Fibroblast of lung (primary cell): ENCODE measurements at places on chromosomes 16 and 17.
A peak's percentile ranks its signal among the peaks of the same experiment; 100 is the strongest.

GRCh38 chr16:15653227-15653626 is 3.2 kb downstream of the NDE1 start:
- peak; percentile 99 for DNase-seq

DNA sequence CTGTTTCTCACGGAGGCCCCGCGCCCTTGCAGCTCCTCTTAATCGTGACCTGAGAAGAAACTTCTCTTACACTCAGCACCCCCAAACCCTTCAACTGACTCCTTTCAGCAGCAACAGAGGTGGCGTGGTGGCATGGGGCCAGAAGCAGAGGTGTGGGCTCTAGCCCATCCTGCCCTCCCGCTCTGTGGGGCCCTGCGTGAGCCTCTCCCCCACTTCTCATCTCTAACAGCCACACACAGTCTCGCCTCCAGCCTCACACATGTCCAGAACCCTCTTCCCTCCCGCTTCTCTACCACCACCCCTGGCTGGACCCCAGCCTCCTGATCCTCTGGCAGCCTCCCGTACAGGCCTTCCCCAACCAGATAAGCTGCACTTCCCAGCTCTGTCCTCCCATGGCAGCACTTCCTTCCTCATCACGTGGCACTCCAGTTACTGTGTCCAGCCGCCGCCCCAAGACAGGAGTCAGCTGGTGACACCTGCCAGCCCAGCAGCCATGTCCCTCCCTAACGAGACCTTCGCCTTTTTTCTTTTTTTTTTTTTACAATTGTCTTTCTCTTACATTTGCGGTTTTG is 30.5 kb downstream of the NSMCE1 start:
- no peak for DNase-seq

DNA sequence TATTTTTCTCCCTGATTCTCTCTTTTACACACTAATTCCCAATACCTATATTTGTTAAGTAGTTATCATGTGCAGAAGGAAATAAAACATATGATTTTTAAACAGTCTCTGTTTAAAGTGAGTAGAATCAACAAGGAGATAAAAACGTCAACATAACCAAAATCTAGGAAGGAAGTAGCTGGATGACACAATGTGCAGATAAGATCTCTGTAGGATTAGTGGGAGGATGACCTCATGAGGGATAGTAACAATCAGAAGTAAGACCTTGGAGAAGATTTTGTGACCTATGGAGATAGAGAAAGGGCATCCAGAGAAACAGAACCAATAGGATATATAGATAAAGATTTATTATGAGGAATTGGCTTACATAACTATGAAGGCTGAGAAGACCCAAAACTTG is 262.6 kb upstream of the CDH11 start:
- no peak for DNase-seq

DNA sequence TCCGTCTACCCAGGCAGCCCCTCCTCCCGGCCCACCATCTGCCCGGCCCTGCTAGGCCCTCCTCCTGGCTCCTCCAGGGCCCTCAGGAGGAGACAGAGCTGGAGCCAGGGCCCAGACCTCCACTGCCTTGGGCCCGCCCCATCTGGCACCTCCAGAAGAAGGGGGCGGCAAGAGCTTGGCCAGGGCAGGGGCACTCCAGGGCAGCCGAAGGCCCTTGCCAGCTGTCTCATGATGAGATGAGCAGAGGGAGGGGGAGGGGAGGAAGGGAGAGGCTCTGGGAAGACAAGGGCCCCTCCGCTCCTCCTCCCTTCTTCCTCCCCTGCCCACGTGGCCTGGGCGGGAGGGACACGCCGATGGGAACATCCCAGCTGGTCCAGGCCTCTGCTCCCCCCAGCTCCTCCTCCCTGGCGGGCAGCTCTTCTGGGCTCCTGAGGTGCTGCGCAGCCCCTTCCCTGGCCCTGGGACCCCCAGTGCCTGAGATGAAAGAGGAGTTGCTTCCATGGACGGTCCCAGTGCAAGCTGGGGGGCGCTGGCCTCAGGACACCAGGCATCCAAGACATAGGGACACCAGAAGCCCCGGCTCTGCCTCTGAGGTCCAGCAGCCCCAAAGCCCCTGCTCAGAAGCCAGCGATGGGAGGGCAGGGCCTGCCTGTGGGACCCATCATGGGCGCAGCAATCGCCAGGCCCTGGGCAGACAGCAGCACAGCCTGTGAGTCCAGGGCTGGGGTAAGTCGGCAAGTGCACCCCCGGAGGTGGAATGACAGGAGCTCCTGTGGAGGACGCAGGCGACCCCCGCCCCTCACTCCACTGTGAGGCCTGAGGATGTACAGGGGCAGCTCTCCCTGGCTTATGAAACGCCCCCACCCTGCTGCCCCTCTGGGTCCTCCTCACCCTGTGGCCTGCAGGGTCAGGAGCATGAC is 23.6 kb upstream of the ENPP7 start:
- peak; percentile 26 for DNase-seq

- no peak for DNase-seq
Measured at GRCh38 chr17:55605705-55606487, 94.6 kb upstream of the SMIM36 start.

- DNase-seq, result no peak
Measured at GRCh38 chr16:75781683-75782343, 55.5 kb upstream of the CPHXL start.

GRCh38 chr17:9410737-9411136 is 164.9 kb downstream of the STX8 start:
- DNase-seq, result no peak

- peak; percentile 19 for DNase-seq
Measured at GRCh38 chr17:64780096-64781013, 118.2 kb upstream of the SMURF2 start.

- no peak for DNase-seq
Measured at GRCh38 chr17:82890339-82890730, 50.5 kb upstream of the ZNF750 start.

GRCh38 chr16:46973996-46974324 is 486 bp upstream of the DNAJA2 start:
- no peak for DNase-seq

DNA sequence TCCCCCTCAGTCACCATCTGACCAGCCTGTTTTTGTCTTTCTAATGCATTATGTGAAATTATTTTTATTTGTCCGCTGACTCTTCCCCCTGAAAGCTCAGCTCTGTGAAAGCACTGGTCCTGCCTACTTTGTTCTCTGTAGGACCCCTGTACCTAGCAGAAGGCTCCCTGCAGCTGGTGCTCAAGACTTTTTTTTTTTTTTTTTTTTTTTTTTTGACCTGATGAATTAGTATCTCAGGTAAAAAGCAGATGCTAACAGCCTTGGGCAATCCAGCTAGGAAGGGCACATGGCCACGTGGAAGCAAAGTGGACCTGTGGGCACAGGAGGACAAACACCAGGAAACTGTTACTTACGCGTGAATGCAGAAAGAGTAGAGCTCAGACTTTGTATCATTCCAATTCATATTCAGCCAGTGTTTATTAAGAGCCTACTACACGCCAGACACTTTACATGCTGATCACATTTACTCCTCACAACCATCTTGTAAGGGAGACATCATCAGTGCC is 629 bp upstream of the UNC119 start:
- no peak for DNase-seq

DNA sequence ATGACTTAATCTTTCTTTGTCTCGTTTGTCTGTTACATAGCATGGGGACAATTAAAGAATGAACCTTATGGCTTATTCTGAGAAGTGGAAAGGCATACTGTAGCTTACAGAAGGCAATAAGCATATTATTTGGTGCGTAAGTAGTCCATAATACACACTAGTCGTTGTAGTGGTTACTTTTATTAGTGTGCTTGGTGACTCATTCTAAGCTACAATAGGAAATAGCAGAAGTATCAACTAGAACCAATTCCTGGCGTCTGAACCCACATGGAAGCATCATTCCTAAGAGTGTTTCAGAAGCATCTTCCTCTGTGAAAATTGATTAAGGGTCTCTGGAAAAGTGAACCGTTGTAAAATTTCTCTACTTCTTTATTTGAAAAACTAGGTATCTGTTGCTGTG is 777.8 kb upstream of the EEF2KMT start:
- DNase-seq, result no peak

DNA sequence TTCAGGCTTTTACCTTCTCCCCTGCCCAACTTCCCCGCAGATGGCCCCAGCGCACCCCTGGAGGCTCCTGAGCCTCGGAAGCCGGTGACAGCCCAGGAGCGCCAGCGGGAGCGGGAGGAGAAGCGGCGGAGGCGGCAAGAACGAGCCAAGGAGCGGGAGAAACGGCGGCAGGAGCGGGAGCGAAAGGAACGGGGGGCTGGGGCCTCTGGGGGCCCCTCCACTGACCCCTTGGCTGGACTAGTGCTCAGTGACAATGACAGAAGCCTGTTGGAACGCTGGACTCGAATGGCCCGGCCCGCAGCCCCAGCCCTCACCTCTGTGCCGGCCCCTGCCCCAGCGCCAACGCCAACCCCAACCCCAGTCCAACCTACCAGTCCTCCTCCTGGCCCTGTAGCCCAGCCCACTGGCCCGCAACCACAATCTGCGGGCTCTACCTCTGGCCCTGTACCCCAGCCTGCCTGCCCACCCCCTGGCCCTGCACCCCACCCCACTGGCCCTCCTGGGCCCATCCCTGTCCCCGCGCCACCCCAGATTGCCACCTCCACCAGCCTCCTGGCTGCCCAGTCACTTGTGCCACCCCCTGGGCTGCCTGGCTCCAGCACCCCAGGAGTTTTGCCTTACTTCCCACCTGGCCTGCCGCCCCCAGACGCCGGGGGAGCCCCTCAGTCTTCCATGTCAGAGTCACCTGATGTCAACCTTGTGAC is 3.6 kb downstream of the MAPK7 start:
- no peak for DNase-seq

- DNase-seq, result peak; percentile 58
Measured at GRCh38 chr17:39979893-39980350, 685 bp upstream of the PSMD3 start.

DNA sequence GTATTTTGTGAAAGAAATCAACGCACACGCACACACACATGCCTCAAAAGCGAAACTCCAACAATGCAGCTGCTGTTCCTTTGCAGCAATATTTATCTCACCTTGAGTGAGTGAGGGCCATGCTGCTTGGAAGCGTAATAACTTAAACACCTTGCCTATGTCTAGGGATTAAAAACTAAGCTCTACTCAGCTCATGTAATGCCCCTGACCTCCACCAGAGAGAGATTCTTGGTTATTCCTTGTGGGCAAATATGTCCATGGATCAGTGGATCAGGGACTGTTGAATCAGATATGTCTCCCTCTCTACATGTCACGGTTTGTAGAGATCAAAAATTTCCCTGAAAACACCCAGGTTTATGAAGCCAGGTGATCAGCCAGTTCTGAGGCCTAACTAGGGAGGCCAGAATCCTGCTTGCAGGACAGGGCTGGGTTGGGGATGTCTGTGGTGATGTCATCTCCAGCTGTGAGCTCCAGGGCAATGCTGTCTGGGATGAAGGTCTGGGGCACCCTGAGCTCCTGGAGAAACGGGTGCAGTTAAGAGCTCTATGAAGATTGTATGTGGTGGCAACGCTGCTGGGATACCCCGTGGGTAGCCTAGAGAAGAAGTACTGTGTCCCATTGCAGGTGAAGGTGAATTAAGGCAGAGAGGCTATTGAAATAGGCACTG is 149.4 kb downstream of the KCNJ12 start:
- no peak for DNase-seq

DNA sequence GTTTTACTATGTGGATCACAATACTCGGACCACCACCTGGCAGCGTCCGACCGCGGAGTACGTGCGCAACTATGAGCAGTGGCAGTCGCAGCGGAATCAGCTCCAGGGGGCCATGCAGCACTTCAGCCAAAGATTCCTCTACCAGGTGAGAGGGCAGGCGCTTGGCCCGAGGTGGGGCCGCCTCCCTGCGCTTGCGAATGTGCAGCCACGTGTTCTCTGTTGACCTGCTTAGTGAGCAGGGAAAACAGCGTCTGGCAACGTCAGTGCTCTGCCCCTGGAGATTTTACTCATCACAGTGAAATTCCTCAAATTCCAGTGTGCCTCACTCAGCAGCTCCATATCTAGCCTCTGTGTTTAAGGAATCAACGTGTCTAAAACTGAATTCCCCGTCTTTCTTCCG is 33.4 kb upstream of the CLEC18A start:
- peak; percentile 98 for DNase-seq

GRCh38 chr17:10311131-10311530 is 61.7 kb downstream of the MYH13 start:
- no peak for DNase-seq

GRCh38 chr16:87506423-87507350 is 13.9 kb upstream of the ZCCHC14 start:
- DNase-seq, result no peak

DNA sequence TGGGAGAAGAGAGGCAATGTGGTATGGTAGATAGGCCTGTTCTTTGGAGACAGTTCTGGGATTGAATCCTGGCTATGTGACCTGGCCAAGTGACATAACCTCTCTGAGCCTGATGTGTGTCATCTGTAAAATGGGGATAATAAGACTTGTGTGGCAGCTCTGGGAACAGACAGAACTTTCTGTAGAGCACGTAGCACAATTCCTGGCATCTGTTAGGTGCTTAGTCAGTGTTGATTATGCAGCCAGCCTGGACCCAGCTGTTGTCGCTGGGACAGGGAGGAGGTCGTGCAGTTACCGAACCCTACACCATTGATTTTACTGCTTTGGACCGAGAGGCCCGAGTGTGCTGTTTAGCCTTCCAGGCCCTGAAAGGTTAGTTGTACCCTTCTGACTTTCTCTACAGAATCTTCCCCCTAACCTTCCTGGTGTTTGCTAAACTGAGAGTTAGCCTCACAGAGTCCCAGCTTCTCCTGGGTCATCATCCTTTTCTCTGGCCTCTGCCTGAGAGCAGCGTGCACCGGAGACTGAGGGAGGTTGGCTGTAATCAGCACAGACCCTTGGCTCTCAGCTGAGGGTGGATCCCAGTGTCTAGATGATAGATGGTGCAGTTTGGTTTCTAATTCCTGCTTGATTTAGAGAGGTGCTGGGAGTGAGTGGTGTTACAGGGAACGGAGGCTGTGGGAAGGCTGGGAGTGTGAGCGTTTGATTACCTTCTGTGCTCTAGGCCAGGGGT is 31.9 kb downstream of the MSI2 start:
- peak; percentile 52 for DNase-seq

DNA sequence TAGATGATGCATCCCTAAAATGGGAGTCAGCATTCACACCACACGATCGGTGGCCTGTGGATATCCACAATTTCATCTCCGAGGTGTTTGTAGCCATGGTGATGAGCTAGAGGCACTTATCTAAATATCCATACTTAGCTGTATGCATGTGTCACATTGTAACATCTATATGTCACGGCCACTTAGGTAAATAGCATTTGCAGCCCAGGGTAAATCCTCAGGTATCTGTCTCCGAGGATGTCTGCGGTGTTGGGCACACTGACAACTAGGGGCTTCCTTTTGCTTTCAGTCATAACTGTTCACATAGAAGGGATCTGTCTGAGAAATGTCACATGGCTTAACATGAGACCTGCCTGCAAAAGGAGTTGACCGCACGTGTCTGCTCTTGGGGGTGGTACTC is 455.2 kb upstream of the ZFHX3 start:
- DNase-seq, result no peak

GRCh38 chr17:44907729-44908470 is 7.4 kb downstream of the GFAP start:
- no peak for DNase-seq

GRCh38 chr16:13517841-13518240 is 402.1 kb upstream of the ERCC4 start:
- no peak for DNase-seq

GRCh38 chr17:3799181-3799945 is 1.6 kb downstream of the ITGAE start:
- DNase-seq, result no peak

GRCh38 chr16:55690841-55691240 is 35.1 kb downstream of the SLC6A2 start:
- DNase-seq, result no peak

GRCh38 chr16:52786091-52786490 is 239.1 kb upstream of the TOX3 start:
- DNase-seq, result no peak
